ENCODE measurements at places on chromosomes 13 and 19.

- DNase-seq = no peak
Observed at GRCh38 chr13:112916296-112916695, 52.7 kb upstream of the MCF2L start.

- DNase-seq = no peak
Observed at GRCh38 chr13:106498571-106498970, 36.9 kb downstream of the EFNB2 start.

DNA sequence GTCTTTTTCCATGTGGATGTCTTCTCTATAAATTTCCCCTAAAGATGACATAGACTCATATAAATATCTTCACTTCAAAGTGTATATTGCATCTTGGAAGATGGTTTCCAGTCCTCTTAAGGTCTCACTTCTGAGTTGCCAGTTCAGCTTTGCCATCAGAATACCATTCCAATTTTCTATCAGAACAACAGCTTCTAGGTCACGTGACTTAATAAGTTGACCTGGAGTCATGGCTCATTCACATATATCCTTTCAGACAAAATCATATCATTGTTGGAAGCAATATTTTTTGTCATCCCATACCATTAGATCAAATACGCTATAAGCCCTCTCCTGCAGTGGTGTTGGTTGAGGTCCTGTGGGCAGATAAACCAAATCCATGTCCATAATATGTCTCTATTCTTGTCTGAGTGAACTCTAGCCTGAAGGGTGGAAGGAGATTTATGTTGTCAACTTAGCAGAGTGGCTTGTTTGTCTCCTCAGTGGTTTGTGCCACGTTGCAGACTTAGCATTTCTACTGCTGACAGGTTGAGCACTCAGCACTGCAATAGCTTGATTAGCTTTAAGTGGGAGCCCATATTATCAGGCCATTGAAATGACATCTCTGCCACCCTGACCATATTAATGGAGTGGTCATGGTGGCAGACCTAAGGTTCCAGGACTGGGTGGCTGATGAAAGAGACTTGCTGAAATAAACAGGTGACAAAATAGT is 123.6 kb upstream of the PCDH17 start:
- no peak for DNase-seq

- DNase-seq = peak; percentile 58
Observed at GRCh38 chr19:43474986-43475705, 9.7 kb upstream of the LYPD3 start.

GRCh38 chr13:66414066-66414800 is 815.9 kb downstream of the PCDH9 start:
- no peak for DNase-seq
